ENCODE measurements at places on chromosomes 16 and 17.
A peak's percentile ranks its signal among the peaks of the same experiment; 100 is the strongest.

- DNase-seq: no peak
Measured at GRCh38 chr17:32426894-32427293, 17.4 kb upstream of the PSMD11 start.

DNA sequence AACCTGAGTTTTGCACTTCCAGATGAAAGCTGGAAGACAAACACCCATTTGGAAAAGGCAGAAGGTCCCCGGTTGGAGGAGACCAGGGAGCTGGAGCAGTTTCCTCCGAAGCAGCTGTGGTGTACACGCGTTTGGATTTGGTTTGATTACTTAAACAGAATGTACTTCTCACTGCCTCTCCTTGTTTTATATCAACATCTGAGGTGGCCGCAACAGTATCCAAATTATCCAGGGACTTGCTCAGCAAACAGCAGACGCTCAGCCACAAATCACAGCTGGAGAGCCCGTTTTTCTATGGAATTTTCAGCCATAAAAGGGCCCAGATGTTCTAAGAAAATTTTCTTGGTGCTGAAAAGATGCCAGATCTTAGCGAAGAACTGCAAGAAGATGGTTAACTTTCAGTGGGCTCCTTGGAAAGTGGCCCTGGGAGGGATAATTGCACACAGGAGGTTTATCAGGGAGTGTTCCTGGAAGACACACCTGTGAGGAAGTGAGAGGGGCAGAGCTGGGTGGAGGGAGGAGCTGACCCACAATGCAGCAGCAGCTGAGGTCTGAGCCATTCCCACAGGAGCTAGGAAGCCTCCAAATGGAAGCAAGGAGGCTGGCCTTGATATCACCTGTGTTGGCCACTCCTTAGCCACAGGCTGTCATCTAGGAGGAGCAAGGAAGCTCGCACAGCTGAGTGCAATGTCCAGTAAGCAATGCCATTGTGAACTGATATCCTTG lies 28.9 kb upstream of the CDH5 start:
- DNase-seq: no peak

GRCh38 chr17:76076765-76077583 lies 2.0 kb upstream of the ZACN start:
- DNase-seq: peak; percentile 73

DNA sequence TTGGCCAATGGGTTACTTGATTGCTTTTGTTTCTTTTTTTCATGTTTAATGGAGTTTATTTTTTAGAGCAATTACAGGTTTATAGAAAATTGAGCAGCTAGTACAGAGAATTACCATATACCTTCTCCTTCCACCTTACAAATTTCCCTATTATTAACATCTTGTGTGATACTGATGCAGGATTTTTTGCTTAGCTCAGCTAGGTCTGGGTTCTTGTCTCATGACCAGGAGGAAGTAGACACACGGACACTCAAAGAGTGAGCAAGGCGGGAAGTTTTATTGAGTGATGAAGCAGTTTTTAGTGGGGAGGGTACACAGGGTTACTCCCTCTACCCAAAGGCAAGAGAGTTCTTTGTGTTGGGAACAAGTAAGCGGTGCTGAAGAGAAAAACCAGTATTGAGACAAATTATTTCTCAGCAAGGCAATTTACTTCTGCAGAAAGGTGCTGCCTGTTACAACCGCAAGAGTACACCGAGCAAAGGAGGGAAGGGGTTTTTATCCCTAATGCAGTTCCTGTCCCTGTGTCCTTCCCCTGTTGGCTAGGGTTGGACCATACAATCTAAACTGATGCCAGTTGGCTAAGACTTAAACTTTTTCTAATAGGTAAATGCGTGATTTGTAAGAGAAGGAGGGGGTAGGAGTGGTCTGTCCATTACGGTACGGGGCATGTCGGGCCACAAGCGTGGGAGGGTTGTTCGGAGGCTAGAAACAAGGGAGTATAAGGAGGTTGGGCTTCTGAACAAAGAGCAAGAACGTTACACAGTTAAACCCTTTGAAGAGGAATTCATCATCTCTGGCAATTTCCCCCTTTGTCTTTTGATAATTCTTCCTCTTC lies 26.9 kb downstream of the SEC14L1 start:
- DNase-seq: no peak

DNA sequence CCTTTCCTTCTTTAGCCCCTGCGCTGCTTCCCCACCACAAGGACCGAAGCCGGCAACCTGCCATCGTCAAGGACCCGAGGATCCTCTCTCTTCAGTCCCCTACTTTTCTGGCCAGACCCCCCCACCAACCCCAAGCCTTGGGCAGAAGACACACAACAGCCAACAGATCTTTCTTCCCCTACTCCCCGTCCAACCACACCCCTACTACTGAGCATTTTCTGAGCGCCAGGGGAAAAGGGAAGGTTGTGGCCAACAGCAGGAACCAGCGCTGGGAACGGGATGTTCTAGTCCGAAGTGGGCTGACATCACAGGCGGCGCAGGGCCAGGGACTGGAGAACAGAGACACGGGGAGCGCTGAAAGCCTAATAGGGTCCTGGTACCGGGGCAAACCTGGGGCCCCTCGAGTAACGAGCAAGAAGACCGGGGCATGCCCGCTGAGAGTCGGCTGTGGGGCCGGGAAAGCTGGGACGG lies 528 bp downstream of the PER1 start:
- DNase-seq: peak; percentile 50

DNA sequence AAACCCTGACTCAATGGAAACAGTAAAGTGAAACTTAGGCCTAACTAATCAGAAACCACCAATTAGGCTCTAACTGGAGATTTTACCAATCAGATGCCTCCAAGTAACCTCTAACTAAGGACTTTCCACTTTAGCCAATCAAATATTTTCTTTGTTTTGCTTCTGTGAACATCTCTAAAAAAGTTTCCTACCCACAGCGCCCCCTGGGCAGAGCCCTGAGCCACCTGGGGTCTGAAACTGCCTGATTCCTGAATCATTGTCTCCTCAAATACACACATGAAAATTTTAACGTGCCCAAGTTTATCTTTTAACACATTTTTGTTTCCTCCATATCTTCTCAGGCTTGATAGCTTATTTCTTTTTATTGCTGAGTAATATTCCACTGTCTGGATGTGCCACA lies 19.0 kb downstream of the ADAD2 start:
- DNase-seq: no peak
